ENCODE measurements at places on chromosomes 5 and 9.

DNA sequence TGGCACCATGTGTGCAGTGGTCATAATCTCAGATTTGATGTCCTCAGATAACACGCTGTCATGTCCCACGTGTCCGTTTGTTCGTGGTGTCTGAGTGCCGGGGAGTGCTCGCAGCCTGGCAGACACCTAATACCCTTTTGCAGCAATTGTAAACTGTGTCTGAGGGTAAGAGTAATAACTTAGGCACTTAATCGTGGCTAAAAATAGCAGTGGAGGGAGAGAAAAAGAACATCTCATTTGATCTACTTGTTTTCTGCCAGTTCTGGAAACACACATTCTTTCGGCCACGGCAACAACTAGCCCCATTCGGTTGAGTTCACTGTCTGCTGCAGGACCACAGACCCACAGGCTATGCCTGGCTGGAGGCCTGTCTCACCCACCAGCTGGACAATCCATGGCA lies 16.5 kb downstream of the ADCY2 start:
- DNase-seq = no peak

DNA sequence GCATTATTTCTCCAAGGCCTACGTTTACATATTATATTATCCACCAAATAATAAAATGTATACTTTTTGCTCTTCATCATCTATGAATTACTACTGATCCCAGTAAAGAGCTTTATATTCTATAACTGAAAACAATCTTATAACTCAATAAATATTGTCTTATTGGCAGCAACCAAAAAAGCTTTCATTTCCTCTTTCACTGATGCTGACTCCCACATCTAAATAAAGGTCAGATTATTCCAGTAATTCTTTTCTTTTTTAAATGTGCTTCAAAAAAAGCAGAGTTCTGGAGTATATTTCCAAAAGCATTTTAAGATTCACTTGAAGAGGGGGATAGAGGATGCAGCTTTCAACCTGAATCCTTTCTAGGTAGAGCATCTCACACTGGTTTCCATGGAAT lies 75.3 kb upstream of the NR4A3 start:
- DNase-seq = no peak

DNA sequence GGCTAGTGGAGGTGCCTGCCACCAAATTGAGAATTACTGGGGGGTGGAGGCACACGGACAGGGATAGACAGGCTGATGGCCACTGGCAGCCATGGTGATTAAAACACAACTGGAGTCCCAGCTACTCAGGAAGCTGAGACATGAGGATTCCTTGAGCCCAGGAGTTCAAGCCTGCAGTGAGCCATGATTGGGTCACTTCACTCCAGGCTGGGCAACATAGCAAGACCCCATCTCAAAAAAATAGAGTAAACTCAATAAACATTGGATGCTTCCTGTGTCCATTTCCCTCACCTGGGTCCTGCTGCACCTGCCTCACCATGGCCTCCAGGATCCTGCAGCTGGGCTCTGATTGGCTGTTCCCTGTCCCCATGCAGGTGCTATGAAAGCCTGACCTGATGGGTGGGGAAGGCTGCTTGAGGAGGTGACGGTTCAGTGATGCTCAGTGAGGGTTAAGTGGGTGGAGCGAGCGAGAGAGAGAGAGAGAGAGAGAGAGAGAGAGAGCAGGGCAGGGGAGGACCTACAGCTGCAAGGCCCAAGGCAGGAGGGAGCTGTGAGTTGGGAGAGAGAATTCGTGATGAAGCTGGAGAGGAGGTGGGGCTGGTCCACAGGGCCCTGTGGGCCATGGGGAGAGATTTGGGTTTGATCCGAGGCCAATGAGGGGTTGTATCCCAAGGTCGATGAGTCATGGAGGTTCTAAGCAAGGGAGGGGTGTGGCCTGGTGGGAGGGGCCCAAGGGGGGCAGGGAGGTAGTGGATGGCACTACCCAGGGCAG lies 36.7 kb upstream of the FUBP3 start:
- no peak for DNase-seq

DNA sequence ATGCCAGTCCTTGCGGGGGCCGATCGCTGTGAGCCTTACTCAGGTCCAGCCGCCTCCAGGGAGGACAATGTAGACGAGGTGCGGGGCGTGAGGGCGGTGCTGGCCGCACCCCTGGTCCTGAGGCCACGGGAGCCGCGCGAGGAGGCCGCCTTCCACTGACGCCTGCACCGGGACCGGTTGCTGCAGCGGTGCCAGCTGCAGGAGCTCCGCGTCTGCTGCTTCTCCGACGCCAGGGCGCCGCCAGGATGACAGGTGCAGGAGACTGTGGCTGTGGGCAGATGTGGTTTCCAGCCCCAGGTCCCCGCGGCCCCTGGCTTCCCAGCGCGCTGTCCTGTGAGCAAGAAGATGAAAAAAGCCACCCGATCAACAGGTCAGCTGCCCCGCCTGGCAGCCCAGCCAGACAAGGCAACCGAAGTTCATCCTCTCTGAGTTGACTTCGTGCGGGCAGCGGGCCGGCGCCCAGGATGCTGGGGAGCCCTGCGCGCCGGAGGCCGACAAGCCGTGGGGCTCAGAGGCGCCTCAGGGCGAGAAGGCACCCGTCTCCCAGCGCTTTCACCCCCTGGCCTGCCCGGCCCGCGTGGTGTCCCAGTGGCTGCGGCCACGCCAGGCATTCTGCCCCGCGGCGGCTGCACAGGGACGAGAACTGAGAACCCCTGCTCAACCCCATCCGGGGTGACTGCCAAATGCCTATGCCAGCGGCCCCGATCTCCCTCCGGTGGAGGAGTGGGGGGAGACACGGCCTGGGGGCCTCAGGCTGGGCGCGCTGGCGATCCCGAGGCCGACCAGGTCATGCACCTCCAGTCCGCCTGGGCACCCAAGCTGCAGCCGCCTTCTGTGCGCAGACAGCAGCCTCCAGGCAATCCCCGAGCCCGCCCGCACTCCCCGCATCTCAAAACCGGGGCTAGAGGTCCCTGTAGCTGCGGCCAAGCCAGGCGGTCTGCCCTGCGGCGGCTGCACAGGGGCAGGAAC lies 43.4 kb upstream of the BICD2 start:
- no peak for DNase-seq

DNA sequence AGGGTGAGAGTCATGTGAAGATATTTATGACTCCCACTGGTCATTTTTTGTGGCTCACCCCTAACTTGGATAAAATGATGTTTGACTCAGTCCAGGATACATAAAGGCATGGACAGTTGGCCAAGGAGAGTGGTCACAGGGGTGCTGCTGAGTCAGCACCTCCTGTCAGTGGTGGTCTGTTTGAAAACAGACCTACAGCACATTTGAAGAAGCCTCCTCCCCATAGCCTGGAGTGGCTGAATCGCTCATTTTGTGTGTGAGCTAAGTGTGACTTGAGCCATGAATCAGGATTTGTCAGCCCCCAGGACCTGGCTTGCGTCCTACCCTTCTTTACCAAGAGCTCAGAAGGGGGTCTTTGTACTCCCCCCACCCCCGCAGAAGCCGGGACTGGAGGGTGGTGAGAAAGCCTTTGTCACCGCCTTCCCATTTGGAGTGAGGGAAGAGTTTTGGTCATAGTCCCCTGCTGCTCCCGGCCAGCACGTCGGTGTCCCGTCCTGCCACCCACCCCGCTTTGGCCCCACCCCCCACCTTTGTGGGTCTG lies 35.6 kb downstream of the TRIO start:
- DNase-seq = no peak

DNA sequence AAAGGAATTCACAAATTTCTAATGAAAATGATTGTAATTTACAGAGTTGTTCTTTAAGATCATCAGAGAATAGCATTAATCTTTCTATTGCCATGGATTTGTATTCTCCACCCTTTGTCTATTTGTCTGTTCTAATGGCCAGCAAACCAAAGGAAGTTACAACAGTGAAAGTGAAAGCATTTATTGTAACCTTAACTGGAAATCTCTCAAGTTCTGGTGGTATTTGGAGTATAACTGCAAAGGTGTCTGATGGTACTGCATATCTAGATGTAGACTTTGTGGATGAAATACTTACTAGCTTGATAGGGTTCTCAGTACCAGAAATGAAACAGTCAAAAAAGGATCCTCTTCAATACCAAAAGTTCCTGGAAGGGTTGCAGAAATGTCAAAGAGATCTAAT lies 21.7 kb downstream of the RMI1 start:
- no peak for DNase-seq

- no peak for DNase-seq
These were observed 53.5 kb downstream of the SMIM23 start for GRCh38 chr5:171839112-171839511.

DNA sequence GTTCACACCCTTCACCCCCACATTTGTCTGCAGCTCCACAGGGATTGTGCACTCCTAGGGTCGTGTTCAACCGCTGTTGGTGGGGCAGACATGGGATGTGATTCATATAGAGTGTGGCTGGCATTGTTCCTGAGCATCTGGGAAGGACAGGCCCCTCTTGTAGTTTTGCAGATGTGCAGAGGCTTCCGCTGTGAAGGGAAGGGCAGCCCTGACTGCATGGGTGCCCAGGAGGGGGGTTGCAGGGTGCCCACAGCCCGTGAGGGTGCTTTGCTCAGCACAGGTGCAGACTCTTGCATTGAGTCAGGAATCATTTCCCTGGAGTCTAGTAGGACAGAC lies 30.2 kb upstream of the PITX1 start:
- DNase-seq = no peak

DNA sequence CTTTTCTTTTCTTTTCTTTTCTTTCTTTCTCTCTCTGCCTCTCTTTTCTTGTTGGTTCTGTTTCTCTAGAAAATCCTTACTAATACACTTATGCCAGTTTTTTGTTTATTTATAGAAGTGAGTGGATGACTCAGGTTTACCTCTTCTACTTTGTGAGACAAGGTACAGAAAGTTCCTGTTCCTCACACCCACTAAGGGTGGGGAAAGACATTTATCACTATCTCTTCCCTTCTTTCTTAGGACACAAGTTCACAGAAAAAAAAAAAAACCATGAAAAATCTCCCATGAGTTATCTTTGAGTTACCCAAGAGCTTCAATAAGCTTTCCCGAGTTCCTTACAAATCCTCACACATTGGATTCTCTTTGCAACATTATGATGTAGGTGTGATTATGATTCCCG lies 60.9 kb upstream of the CD180 start:
- no peak for DNase-seq

Measured in OCI-LY7 (cell line).